AG10803 (cell line): ENCODE measurements at places on chromosomes 13 and 19.
A peak's percentile ranks its signal among the peaks of the same experiment; 100 is the strongest.

DNA sequence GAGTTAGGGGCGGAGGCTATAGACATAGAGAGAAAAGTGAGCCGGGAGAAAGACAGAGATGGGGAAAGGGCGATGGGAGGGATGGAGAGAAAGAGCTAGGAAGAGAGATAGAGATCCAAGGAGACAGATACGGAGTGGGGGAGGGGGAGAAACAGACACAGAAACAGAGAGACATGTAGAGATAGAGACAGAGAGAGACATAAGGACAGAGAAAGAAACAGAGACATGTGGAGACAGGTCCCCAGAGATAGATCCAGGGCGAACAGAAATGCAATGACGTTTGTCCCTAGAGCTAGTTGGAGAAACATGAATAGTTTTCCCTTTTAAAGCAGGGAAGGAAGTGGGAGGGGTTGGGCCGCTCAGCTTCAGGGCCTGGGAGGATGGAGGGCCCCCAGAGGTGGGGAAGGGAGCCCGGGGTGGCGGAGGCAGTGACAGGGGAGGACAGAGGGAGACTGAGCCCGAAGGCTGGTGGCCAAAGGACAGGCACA, 4.6 kb downstream of the PPP1R14A start:
- peak; percentile 31 for DNase-seq

GRCh38 chr13:24921881-24922280, 157.9 kb downstream of the RNF17 start:
- no peak for DNase-seq

GRCh38 chr19:45630463-45630862, 8.7 kb downstream of the EML2 start:
- peak; percentile 94 for DNase-seq

DNA sequence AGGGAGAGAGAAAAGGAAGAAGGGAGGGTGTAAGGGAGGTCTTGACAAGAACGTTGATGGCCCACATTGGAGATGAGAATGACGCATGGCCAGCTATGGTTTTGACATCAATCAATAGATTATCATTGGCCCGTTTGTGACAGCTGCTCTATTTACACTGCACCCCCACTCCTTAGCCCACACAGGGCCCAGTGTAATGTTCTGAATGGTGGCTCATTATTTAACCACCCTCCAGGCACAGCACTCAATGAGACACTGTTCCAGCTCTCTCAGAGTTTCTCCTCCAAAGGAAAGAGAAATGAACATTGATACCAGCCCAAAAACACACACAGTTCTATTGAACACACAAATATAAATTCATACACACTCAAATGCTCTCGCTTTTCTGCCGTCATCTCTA, 173.0 kb upstream of the IPO5 start:
- DNase-seq = no peak

DNA sequence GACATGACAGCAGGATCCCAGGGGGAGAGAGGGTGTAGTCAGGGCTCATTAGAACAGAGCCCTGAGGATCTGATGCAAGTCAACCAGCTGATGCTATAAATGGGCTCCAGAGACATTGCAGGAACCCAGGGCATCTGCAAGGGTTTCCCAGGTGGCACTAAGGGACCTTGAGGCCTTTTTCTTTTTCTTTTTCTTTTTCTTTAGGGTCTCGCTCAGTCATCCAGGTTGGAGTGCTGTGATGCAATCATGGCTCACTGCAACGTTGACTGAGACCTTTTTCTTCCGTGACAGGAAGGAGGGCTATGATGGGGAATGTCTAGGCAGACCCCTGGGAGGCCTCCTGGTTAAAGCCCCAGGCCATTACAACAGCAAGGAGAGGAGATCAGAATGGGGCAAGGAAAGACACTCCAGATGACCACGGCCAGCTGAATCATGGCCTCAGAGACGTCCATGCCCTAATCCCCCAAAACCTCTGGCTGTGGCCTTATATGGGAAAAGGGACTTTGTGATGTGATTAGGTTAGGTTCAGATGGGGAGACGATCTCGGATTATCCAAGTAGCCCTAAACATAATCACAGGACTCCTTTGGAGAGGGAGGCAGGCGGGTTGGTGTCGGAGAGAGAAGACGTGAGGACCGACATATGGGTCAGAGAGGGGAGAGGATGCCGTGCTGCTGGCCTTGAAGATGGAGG, 4.5 kb upstream of the FCGRT start:
- DNase-seq = no peak

DNA sequence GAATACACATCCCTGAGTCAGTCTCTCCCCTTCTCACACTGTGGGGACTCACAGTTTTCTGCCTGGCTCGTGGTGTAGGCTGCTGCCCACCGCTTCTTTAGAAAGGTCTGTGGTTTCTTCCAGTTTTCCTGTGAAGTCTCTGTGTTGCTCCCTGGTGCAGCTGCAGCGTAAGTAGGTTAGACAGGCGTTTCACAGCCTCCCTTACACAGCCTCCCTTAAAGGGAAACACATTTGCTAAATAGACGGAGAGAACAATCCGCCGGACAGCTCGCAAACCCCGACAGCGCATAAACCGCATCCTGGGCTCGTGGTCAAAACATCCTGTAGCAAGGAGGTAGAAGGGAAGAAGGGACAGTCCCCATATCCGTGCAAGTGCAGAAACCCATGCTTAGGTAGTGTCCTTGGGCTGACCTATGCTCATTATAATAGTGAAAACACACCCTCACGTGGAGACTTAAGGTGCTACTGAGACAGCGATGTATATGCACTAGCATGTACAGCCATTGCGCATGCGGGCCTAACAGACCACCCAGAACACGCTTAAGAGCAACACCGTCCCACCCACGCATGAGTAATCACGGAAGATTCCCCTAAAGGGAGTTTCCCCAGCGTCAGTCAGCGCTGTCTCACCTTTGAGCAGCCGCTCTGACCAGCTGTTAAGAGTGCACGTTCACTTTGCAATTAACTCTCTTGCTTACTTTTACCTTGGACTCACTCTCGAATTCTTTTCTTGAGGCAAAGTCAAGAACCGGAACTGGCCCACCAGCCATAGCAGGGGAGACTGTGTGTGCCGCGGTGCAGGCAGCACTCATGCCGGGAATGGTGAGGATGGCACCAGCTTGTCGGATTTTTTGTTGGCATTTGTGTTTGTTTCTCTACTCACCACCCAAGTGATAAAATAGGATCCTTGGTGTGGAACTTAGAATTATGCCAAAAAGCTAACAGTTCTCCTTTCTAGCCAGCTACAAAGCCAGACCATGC, 16.6 kb downstream of the SIGLEC8 start:
- no peak for DNase-seq

DNA sequence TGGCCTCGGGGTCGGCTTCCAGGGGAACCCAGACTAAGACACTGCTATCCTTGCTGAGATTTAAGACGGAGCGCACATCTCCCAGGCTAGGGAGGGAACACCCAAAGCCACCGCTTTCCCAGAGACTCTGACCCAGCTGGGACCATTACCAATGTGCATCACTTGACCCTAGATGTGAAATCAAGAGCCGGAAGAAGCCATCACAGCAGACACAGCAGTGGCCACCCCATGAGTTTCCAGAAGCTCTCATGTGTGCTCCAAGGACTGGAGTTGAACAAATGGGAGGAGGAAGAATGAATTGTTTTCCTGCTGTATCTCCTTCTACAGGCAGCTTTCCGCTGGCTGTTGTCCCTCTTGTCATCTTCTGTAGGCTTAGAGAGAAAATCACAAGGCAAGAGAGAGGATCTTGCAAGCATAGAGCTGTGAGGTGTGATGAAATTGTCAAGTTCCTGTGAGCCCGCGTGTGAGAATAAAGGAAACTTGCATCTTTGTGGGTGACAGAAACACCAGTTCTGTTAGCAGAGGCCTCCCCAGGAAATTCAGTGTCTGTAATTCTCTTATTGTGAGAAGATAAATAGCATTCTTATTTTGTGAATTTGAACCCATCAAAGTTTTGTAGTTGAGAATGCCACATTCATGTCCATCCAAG, 711.8 kb downstream of the UQCRFS1 start:
- DNase-seq = no peak

DNA sequence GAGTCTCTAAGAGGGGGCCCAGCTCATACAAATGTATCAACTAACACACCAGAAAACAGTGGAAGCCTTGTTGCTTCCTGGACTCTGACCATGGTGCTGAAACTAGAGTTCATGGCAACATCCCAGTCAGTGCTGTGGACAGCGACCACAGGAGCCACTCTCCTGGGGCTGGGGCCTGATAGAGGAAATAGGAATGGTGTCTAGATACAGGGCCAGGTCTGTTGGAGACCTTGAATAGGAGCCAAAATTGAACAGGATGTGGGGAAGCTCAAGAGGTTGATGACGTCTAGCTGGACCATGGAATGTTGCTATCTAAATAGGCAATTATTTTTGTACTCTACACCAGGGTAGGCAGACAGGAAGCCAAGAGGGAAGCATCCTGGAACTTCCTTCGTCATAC, 21.7 kb downstream of the LILRB4 start:
- no peak for DNase-seq

GRCh38 chr19:29342721-29343120, 129.8 kb upstream of the UQCRFS1 start:
- DNase-seq = no peak

GRCh38 chr13:102400675-102401145, 1.1 kb downstream of the FGF14 start:
- no peak for DNase-seq

GRCh38 chr13:99063952-99064351, 86.1 kb upstream of the DOCK9 start:
- no peak for DNase-seq

GRCh38 chr13:22744688-22745452, 435.9 kb upstream of the SGCG start:
- no peak for DNase-seq

DNA sequence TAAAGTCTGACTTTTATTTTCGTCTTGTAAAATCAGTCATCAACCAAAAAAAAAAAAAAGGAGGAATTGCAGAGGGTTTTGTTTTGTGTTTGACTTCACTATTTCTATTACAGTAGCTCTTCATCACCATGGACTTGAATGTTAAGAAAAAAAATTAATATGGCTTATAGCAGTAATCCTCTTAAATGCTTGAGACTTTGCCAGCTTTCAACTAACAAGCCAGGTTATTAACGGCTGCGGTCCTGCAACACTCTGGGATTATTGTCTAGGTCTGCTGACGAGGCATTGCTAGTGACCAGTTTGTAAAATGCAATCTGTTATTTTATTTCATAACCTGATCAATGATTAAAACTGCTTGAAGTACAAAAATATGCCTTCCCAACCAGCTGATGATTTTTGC, 647.2 kb upstream of the KLHL1 start:
- DNase-seq = no peak

DNA sequence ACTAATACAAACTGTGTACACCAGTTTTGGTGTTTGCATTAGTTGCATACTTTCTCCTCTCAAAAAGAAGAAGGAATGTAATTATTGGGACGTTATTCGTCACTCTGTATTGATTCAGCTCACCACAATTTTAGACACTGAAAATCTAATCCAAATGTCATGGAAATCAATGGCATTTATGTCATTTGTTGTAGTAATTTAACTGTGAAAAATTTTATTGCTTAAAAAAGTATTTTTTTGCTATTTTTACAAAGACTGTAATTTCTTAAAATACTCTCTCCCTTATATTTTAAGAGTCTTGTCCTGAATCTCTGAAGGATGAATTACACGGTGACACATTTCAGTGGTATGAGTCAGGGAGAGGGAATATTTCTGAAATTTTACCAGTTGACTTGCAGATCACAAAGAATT, 2117.6 kb downstream of the PCDH9 start:
- DNase-seq = peak; percentile 64

DNA sequence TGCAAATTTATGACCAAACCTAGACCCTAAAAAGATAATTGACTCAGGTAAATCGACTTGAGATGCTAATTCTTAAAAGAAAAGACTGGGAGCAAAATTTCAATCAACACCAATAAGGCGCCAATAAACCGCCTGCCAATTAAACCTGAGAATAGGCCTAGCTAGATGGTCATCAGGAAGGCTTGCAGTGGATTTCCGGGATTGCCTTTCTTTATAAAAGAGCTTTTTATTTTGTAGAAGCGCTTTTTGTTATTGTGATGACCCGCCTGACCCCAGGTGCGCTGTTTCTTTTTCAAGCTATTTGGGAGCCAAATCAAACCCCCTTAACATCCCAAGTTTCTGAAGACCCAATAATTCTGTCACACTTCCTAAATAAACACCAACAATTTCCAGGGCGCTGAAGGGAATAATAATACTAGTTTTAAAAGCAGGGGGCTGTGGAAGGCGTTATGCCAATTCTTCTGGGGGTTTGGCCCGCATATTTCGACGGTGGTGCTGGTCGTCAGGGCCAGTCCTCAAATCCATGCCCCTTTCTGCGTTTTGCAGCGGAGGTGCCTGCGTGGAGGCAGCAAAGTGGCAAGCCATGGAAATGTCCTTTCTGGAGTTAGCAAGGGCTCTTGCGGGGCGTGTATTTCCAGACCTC, 2.9 kb upstream of the ZIC5 start:
- DNase-seq = no peak

GRCh38 chr13:102591988-102592781, 4.6 kb upstream of the TPP2 start:
- DNase-seq = peak; percentile 75

DNA sequence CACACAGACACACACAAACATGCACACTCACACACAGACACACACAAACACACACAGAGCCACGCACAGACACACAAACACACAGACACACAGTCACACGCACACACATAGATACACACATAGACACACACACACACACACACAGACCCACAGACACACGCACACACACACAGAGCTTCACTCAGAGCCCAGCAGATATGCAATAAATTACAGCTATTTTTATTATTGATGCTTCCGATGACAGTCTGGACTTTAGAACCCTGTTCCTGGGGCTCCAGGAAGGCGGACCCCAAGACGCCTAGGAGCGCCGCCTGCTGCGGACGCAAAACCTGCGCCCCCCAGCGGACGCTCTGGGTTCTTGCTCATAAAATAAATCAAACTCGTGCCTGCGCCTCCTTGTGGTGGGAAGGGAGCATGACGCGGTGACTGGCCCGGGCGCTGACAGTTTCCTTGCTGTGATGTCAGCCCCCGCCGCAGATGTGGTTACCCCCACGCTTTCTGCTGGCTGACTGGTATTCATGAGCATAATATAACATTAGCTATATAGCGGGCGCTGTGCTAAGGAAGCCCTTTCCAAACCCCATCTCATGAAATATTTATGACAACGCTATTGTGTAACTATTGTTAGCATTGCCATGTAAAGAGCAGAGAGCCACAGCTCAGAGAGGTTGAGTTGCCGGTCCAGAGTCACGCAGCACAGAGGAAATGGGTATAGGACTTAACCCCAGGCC, 64.4 kb upstream of the TM9SF2 start:
- DNase-seq = peak; percentile 77

GRCh38 chr13:77002590-77003190, 10.8 kb downstream of the CLN5 start:
- peak; percentile 43 for DNase-seq

DNA sequence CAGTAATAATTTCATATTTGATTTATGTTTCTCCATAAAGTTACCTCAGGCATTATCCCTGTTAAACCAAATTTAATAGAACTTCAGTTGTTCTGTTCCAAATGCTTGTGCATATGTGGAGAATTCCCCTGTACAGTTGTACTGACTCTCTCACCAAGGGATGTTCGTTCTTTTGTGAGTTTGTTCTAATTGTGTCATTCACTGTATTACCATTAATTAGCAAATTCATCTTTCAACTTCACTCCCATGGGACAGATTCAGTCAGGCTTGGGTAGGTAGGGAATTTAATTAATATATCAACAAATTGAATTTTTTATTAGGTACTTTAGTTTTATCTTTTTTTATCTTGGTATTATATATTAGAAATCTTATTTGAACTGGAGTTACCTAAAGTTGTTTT, 265.4 kb downstream of the DCT start:
- DNase-seq = no peak

- DNase-seq = no peak
These were observed 19.6 kb downstream of the EVI5L start for GRCh38 chr19:7849631-7849999.
